GM12878 (cell line): ENCODE measurements at places on chromosomes 5 and 9. TPM values are rescaled to one million over a fixed set of nuclear protein-coding genes. Genes with fewer than 3 reads are reported as not detected.

GRCh38 chr5:94027145-94027544 is 285.7 kb upstream of the POU5F2 start:
- DNase-seq, result no peak
- no peak overlapping the region for H3K4me3 ChIP-seq
- H3K27me3 ChIP-seq, result no peaks in the 10 kb centered on the region
- 0 out of 2 replicates have a peak, but pooled peaks cover 3% of the 10 kb centered on the region for H3K36me3 ChIP-seq

The ANKHD1 gene
- total RNA-seq, result 85.6 and 87.1 TPM in 2 replicates

DNA sequence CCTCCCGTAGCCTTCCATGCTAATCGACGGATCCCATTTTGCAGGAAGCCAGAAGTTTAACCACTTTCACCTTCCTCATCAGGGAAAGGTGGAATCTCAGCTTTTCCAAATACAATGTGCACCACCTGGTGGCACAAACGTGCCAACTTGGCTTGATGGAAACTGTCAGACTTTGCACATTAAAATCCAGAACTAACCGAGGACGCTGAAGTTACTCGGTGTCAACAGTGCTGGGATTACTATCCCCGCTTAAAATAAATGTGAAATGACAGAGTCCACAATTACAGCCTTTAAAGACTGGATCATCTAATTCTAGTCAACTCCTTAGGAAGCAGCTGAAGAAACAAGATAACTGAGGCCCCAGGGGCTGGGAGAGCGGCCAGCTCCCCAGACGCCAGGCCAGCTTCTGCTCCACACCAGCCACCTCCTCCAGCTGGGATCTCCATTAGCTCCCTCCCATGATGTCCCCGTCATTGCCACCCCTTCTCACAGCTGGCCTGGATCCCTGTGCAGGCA is 50.1 kb upstream of the RETREG1 start:
- H3K36me3 ChIP-seq, result no peaks in the 10 kb centered on the region
- no peaks in the 10 kb centered on the region for H3K4me1 ChIP-seq
- H3K27ac ChIP-seq, result no peak overlapping the region
- DNase-seq, result no peak
- H3K4me3 ChIP-seq, result no peak overlapping the region

DNA sequence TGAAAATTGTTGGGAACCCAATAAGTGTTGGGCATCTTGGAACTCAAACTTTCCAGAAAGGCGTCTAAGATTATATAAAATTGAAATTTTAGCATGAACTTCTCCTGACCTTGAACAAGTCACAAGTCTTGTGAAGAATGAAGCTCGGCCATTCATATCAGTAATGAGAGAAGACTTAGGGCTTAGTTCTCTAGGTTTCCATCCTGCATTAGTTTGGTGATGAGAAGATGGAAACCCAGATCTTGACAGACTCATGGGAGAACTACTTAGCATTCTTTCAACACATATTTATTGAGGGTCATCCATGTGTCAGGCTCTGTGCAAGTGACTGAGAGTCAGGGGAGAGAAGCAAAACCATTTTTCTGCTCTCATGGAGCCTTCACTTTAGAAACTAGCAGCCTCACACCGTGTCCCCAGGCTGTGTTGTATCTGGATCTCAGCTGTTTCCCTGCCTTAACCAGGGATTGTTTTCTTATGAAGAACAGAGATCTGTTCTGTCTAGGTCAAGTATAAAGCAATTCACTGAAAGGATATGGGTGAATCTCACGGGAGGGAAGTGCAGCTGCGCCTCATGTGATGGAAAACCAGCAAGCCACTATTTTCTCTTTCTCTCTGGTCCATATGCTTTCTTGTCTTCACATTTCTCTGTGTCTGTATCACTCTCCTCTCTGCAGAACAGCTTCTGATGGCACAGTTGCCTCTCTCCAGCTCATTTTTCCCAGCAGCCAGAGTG is 3.4 kb downstream of the GARNL3 start:
- peak overlapping the region; percentile 74 for H3K27ac ChIP-seq
- DNase-seq, result peak; percentile 32
- H3K36me3 ChIP-seq, result no peaks in the 10 kb centered on the region
- H3K4me3 ChIP-seq, result no peak overlapping the region
- H3K27me3 ChIP-seq, result no peaks in the 10 kb centered on the region

GRCh38 chr9:1100945-1101344 is 50.8 kb downstream of the DMRT2 start:
- H3K27me3 ChIP-seq, result no peaks in the 10 kb centered on the region
- H3K4me3 ChIP-seq, result no peak overlapping the region
- no peak for DNase-seq
- no peak overlapping the region for H3K27ac ChIP-seq
- no peaks in the 10 kb centered on the region for H3K4me1 ChIP-seq

DNA sequence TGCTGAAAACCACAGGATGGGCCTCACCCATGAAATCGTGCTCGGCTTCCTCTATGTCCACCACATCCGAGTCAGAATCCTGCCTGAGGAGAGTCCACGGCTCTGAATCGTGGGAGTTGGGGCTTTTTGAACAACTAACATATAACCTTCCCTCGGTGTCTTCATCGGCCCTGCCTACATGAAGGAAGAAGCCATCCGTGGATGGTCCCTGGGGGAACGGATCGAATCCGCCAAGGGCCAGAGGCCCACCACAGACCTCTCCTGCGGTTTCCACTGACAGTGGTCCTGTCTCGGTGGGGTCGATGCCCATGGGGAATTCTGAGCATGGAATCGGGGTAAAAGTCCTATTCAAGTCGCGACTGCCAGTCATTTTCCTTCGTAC is 85.0 kb downstream of the CAMSAP1 start:
- no peaks in the 10 kb centered on the region for H3K4me1 ChIP-seq
- H3K27me3 ChIP-seq, result no peaks in the 10 kb centered on the region
- peaks cover 33% of the 10 kb centered on the region for H3K36me3 ChIP-seq
- no peak for DNase-seq

DNA sequence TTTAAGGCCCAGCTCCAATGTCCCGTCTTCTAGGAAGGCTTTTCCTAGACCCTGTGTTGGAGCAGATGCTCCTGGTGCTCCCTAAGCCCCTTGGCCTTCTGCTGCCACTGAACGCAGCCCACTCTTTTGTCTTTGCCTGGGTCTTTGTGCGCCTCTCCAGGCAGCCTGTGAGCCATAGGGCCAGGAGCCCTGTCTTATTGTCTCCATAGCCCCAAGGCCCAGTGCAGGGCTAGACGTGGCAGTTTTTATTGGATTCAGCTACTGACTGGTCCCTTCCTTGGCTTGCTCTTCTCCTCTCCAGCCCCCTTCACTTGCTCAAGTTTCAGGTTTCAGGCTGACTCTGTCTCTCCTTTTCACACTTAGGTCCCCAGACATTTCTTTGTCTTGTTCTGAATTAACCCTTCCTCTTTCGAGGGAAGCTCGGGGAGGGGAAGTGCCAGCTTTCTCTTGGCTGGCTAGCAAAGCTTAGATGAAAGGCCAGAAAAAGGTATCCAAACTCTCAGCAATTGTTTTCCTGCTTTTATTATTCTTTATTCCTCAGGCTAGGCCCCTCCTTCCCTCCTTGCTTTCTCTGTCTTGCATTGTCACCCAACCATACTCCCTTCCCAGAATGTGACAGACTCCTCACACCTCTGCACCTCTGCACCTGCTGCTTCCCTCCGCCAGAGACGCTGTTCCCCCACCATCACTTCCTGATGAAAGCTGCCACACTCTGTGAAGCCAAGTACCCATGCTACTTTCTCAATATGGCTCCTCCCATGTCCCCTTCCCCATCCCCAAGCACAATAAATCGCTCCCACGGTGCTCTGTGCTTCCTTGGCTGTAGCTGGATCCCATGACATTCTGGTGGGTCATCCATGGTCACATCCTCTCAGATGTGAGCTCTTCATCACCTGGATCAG is 101.6 kb upstream of the CPEB4 start:
- peak; percentile 53 for DNase-seq
- H3K27ac ChIP-seq, result peak overlapping the region; percentile 45
- no peak overlapping the region for H3K4me3 ChIP-seq
- no peaks in the 10 kb centered on the region for H3K27me3 ChIP-seq
- H3K4me1 ChIP-seq, result peaks cover 60% of the 10 kb centered on the region

GRCh38 chr5:113338628-113339027 is 96.2 kb downstream of the TSSK1B start:
- DNase-seq, result no peak
- H3K27me3 ChIP-seq, result no peaks in the 10 kb centered on the region; the same call in 1 of the 2 replicates
- H3K4me1 ChIP-seq, result no peaks in the 10 kb centered on the region
- H3K27ac ChIP-seq, result no peak overlapping the region
- H3K36me3 ChIP-seq, result no peaks in the 10 kb centered on the region
- H3K4me3 ChIP-seq, result no peak overlapping the region
